Karpas-422 (cell line): ENCODE measurements at places on chromosomes 5 and 9.

GRCh38 chr5:169153405-169153804 lies 147.5 kb downstream of the SLIT3 start:
- DNase-seq: peak; percentile 0

GRCh38 chr5:127280491-127281220 lies 9.9 kb upstream of the MEGF10 start:
- DNase-seq: no peak

DNA sequence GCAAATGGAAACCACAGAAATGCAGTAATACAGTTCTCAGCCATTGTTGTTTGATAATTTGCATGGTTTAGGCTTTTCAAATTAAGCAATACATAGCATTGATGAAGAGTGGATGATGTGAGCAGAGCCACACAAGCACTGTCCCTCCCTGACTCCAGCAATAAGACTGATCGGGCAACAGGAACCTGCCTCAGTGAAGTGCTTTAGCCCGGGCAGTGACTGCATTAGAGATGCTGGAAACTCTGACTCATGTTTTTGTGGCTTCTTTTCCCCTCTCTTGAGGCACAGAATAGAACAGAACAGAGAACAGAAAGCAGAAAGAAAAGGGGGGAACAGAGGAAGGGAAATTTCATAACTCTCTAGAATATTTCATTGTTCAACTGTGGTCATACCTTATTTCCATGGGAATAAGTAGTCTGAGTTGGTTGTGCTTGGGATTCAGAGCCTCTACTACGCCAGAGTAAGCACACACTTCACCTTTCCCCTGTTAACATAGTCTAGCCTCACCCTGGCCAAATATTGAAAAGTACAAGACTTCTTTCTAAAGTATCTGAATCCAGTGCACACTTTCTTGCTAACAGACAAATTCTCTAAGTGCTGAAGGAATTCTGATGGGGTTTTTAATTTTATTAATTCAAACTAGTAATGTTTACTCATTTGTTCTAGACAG lies 164.8 kb upstream of the VCAN start:
- no peak for DNase-seq

DNA sequence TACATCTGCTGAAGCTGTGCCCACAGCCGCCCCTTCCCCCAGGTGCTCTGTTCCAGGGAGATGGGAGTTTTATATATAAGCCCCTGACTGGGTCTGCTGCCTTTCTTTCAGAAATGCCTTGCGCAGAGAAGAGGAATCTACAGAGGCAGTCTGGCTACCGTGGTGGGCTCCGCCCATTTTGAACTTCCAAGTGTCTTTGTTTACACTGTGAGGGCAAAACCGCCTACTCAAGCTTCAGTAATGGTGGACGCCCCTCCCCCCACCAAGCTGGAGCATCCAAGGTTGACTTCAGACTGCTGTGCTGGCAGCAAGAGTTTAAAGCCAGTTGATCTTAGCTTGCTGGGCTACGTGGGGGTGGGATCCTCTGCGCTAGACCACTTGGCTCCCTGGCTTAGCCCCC lies 41.3 kb downstream of the RANBP17 start:
- DNase-seq: no peak

DNA sequence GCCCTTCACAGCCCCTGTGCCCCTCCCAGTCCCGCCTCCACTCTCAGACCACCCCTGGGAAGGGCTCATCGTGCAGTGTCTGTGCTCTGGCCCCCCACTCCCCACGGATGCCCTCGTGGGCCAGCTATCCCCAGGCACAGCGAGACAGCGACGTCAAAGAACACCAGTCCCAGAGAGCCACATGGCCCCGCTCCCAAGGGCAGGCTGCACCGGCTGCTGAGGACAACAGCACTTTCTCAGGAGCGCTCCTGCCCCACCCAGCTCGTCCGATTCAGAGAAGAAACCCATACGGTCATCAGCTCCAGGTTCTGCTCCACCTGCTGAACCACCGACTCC lies 4.8 kb upstream of the SNAPC4 start:
- no peak for DNase-seq

- no peak for DNase-seq
Observed at GRCh38 chr9:7089406-7090193, 331.8 kb downstream of the KDM4C start.
